ENCODE measurements at places on chromosomes 1 and 21.
A peak's percentile ranks its signal among the peaks of the same experiment; 100 is the strongest.

DNA sequence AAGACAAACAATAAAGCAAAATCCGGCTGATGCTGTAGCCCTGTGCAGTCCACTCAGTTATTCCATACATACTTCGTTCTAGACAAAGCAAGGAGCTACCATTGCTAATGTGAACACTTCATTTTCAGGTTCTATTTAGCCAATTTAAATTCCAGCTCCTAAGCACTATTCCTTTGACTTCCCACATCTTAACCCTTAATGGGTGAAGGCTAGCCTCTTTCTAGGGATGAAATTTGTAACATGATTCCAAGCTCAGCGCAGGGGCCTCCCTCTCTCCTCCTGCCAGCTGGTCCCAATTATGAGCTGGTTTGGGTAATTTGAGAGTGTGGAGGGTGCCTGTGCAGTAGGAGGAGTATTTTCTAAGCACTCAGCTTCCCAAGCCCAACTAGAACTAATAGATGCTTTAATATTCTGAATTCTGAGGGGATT is 53.9 kb upstream of the PTGFRN start:
- DNase-seq, result no peak

DNA sequence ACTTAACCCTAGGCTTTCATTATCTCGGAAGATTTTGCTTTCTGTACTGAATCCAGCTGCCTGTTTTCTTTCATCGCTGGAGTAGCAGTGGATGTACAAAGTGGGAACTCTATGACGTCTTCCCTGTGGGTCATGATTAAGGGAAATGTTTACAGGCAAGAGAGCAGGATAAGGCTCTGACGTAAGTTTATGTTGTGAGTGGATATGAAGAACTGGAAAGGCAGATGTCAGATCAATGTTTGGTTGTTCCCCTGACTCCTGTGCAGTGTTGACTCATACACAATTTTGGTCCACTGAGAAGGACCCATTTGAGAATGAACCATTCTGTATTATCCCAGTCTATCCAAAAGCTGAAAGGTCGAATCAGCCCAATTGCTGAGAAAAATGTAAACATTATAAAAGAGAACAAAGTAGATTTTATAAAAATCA is 292.4 kb downstream of the GRIK1 start:
- DNase-seq, result no peak

GRCh38 chr1:55896210-55896609 is 681.0 kb upstream of the USP24 start:
- no peak for DNase-seq

DNA sequence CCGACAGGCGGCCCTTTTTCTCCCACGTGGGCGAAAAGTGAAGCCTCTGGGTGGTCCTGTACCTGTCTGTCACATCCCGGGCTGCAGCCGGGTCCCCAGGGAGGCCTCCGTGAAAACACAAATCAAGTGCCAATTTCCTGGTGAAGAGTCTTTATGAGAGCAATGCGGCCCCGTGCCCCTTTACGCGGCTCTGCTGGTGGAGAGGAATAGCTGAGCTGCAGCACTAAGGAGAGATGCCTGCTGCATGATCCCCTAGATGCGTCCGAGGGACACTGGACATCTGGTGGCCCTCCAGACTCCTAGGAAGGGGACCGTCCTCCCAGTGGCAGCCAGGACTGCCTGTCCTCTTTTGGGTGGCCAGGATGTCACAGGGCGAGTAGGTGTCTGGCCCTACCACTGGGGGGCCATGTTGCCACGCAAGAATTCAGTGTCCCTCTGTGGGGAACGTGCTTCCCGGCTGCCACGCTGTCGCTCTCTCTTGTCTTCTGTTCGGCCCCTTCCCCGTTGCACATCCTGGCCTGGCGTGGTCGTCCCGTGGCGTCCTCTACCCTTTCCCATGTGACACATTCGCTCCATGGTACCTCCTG is 38.7 kb downstream of the COL18A1 start:
- no peak for DNase-seq

- peak; percentile 87 for DNase-seq
These were observed at the start of gene SLC25A44 for GRCh38 chr1:156193488-156194299. Gene SLC25A44, plus strand, starts transcription at chr1:156194104. Its CDS starts 5,744 bp downstream, at chr1:156199848.

- DNase-seq, result no peak
These were observed 40.2 kb upstream of the KIF1B start for GRCh38 chr1:10170239-10170574.

DNA sequence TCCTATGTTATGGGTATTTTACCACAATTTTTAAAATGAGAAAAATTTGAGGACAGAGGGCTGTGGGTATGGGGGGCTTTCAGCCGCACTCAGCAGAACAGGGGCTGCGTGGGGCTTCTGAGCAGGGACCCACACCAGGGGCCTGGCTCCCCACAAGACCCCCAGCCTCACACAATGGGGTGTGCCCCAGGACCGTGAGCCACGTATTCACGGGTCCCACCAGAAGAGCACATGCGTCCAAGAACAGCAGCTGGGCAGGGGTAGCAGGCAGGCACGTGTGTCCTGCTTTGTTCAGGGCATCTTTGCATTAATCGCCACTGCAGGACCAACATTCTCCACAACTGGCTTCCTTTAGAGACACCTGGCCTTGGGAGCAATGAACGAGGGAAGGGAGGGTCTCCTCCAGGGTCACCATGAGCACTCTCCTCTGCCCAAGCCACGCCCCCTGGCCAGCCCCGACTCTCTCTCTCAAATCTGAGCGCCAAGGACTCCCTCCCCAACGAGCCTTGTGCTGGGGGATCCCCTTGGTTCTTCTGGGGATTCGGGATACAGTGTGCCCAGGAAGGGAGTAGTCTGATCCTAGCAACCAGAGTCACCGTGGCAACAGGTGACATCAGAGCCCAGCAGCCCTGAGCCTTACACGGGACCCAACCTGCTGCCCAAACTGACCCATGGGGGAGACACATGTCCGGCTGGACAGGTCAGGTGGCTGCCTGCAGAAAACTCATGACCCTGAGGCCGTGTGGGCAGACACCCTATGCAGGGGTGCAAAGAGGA is 7.4 kb upstream of the ARF1 start:
- no peak for DNase-seq

DNA sequence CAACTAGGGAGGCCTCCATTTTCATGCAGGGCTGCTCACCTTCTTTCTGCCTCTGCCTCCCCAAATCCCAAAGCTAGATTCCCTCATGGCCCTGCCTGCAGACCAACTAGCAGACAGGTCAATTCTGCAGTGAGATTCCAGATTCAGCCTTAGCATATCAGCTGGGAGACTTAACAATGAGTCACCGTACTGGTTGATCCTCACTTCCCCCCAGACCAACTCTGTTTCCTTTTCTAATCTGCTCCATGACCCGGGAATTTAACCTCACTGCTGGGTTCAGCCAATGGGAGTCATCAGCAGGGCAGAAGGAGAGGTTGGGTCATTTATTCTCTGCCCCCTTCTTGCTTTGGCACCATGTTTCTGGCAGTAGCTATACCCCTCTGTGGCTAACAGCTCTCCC is 140.6 kb upstream of the GRIK3 start:
- DNase-seq, result no peak

DNA sequence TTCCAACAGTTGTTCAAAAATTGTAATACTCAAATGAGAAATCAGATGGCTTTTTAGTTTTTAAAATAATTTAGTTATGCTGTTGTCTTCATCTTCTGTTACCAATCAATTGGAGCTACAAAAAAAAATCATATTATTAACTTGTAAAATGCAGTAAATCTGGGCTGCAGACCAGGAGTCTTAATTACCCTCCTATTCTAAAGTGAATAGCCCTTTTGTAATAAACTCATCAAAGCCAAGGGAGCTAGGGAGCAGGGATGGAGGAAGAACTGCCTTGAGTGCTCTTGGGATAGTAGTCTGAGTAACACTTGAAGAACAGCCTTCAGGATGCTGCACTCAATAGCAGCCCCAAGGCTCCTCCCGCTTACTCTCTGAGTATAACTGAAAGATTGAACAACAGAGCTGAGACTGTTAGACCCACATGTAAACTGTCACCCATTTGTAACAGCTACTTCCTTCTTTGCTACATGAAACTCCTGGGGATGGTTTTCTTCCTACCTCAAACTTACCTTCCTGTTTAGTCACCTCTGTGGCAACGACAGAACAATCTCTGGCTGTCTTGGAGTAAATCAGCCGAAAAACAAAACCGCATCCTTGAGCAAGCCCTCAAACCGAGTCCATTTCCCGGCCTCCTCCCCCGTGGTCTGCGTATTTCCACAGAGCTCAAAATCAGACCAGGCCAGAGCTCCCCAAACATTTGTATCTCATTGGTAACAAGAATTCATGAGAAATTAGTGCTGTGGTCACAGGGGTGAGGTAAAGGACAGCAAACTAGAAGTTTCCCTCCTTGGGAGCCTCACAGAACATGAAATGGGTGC is 55.9 kb downstream of the CD58 start:
- peak; percentile 55 for DNase-seq

DNA sequence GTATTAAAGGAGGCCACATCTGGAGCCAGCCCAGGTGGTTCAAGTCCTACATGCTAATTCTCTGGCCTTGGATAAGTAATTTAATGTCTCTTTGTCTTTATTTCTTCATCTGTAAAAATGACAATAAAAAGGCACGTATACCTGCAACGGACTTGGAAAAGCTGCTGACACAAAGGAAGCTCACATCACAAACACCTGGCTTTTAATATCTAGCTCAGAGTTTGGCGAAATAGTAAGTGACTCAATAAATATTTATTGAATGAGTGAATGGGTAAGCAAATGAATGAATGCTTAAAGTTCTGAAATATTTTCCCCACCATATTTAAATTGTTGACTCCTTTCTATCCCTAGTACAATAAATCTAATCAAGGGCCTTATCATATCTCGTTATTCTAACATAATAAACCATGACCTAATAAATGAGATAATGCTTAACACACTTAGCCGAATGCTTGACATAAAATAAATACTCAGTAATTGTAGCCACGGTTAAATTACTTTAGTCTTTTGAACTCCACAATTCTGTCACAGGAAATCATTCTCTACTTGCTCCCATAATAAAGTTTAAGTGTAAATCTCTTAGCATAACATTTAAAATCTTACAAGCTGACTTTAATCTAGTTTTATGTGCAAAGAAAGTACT is 74.7 kb upstream of the PALMD start:
- no peak for DNase-seq

- DNase-seq, result no peak
These were observed 14.8 kb downstream of the LRRC41 start for GRCh38 chr1:46288485-46289133.

All from activated CD8-positive, alpha-beta memory T cell treated with anti-CD3 and anti-CD28 coated beads for 48 hours (primary cell).